ENCODE measurements at places on chromosomes 12 and 14.
A peak's percentile ranks its signal among the peaks of the same experiment; 100 is the strongest.

DNA sequence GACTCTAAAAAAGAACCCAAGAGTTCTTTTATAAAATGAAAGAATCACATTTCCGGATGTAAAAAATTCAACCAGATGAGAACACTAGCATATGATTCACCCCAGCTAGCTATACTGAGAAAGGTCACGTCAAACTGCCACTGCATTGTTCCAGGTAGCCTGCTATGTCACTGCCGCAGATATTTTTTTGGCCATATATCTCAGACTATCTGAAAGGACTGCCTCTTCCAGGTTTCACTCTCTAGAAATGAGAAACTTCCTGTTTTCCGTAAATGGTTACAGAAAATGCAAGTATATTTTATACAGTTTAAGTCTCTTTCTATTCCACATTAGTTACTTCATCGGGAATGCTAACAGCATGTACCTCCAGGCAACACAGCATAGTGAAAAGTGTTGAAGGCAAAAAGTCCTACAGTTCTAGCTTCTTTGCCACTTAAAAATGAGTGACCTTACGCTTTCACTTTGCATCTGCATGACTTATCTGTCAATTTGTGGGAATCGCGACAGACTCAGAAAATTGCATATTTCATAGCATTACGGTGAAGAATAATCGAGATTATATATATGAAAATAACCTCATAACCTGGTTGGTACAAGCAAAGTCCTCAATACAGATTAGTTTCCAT lies 105.2 kb downstream of the MED13L start:
- DNase-seq: no peak

DNA sequence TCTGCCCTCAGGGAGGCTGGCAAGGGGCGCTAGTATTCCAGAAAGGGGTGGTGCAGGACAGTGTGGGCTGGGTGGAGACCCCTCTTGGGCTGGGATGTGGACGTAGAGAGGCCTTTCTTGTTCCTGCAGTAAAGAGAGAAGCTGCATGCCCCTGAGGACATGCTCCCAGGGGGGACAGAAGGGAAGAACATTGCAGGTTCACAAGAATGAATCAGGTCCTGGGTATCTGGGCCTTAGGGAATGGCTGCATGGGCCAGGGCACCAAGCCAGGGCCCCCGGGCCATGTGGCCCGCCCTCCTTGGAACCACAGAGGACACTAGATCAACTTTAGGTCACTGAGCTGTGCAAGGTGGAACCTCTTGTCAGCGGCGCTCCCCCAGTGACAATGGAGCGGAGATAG lies 51.8 kb downstream of the ZNF664 start:
- DNase-seq: no peak

GRCh38 chr12:7129287-7129871 lies 690 bp upstream of the RBP5 start:
- no peak for DNase-seq

DNA sequence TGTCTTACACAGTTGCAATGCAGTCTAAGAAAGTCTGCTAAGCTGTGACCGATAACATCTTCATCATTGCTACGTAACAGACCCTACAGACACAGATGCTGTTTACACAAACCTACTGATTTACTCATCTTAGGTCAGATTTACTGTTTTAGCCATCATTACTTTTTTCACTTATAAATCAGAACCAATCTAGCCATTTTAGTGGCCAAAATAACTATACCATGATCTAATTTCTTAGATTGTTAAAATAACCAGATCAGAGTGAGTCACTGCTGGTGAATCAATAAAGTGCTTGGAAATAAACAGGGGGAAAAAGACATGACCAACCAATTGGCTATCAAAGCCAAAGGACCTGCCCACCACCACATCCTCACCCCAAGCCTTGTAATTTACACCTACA lies 57.0 kb upstream of the FOXN3 start:
- DNase-seq: no peak

DNA sequence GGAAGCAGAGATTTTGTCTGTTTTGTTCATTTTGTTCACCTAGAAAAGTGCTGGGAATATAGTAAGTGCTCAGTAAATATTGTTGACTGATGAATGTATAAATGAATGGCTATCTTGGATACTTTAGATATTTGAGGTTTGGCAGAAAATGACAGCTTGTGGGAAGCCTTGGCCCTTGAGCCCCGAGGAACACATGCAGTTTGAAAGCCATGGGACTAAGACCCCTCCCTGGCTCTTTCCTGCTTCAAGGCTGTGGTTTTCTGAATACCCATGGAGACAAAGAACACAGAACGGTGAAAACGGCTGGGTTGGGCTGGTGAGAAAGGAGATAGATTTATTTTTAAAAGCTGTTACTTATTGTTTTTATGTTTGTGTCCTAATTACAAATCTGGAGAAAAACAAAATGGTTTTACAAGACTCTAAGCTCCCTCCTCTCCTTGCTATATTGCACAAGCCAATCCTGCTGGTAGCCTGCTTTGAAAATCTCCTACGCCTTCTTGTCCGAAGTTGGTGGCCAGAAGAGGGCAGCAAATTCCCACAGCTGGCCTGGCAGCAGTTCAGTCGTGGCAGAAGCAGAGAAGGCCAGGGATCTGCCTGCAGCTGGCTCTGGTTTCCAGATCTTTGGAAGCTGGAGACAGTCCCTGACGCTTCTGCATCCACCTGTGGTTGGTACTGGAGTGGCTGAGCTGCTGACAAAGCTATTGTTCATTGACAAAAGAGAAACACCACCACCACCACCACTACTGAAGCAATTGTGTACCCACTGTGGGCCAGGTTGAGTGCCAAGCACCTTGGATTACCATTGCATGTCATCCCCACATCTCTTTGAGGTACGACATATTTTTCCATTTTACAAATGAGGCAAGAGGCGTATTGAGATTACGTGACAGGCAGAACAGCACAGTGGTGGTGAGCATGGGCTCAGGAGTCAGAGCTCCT lies 5.2 kb upstream of the KRT85 start:
- peak; percentile 79 for DNase-seq

DNA sequence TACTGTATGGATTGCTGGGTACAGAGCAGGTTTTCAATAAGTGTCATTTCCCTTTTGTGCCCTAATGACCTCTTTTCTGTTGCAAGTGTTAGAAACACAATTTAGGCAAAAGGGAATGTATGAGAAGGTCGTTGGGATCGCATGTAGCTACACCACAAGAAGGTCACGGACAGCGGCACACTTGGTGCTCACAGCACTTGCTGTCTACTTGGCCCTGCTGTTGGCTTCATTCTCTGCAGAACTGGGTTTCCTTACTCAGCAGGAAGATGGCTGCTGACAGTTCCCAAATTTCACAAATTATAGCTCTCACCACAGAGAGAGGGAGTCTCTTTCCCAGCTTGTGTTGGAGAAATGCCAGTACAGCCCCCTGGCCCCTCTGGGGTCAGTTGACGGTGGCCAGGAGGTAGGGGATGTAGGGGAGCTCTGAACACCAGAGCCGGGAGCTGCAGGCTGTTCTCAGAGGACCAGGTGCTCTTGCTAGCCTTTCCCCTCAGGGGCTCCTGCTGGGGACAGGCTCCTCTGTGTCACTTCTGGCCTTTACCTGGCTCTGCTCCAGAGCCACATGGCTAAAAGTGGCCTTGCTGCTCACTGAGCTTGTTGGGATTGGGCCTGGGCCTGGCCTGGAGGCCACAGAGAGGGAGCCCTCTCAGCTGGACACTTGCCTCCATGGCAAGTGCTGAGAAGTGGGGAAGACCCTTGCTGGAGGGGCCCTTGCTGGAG lies 50.9 kb upstream of the BCL7A start:
- no peak for DNase-seq

- DNase-seq: no peak
Observed at GRCh38 chr14:48874711-48875110, 711.5 kb downstream of the RPS29 start.

- no peak for DNase-seq
Observed at GRCh38 chr14:34874386-34875030, 652 bp downstream of the BAZ1A start.

DNA sequence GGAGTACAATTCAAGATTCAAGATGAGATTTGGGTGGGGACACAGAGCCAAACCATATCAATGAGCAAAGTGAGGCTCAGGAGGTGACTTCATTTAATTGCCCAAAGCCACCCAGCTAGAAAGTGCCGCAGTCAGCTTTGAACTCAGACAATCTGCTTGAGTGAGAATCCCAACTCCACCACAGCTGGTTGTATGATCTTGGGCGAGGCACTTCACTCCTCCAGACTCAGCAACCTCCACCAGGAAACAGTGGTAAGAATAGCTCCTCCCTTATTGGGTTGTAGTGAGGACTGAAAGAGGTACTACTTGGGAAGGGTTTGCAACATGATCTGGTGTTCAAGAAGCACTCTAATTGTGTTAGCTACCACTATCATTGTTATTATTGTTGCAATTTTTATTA lies 129.2 kb upstream of the RFLNA start:
- no peak for DNase-seq

DNA sequence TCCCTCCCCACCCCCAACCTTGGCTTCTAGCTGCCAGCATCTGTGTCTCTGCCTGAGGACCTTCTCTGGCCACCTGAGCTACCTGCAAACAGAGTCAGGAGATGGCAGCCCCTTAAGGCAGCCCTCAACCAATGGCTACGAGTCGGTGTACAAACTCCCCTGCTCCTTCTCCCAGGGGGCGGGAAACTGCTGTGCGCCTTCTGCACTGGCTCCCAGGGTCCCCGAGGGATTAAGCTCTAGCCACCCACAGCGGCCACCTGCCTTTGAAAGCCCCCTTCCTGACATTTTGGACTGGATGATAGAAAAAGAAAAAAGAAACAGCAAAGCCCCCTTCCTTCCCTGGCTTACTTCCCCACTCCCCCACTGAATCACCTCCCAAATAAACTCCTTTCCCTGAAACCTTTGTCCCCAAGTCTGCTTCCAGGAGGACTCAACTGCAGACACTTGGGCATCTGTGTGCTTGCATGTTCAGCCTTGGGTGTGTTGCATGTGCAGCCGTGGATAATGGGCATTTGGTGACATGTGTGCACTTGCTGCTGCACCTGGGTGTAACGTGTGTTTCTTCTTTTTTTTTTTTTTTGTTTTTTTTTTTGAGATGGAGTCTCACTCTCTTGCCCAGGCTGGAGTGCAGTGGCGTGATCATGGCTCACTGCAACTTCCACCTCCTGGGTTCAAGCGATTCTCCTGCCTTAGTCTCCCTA lies 6.0 kb downstream of the SDS start:
- DNase-seq: no peak

GRCh38 chr12:115129727-115130126 lies 445.8 kb upstream of the TBX3 start:
- DNase-seq: no peak

- DNase-seq: no peak
Observed at GRCh38 chr14:101196795-101197590, 293.5 kb upstream of the RTL1 start.

- DNase-seq: no peak
Observed at GRCh38 chr12:6824085-6824775, 2.6 kb downstream of the GPR162 start.

GRCh38 chr12:130702966-130703732 lies 12.9 kb downstream of the RIMBP2 start:
- DNase-seq: no peak

DNA sequence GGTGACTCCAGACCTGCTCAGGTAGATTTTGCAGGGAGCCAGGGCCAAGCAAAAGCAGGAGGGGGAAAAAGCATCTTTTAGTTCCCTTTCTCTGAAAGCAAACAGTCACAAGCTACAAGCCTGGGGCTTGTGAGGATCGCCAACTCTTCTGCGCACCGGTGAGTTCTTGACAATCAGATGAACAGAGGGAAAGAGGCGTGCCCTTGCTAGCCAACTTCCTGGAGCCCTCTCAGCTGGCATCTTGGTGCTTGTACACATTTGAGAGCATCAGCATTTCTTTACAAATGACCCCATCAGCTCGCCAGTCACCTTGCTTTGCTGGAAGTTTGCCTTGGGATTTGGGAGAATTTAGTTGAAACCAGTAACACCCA lies 55.5 kb downstream of the ZNF664 start:
- no peak for DNase-seq

DNA sequence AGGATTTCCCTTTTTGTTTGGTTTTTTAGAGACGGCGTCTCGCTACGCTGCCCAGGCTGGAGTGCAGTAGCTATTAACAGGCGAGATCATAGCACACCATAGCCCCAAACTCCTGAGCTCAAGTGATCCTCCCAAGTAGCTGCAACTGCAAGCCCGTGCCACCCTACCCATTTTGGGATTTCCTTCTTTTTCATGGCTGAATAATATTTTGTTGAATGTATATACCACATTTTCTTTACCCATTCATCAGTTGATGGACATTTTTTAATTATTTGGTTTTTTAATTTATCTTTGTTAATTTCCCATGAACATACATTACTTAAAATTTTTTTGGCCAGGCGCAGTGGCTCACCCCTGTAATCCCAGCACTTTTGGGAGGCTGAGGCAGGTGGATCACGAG lies 15.2 kb downstream of the PITPNM2 start:
- DNase-seq: no peak

DNA sequence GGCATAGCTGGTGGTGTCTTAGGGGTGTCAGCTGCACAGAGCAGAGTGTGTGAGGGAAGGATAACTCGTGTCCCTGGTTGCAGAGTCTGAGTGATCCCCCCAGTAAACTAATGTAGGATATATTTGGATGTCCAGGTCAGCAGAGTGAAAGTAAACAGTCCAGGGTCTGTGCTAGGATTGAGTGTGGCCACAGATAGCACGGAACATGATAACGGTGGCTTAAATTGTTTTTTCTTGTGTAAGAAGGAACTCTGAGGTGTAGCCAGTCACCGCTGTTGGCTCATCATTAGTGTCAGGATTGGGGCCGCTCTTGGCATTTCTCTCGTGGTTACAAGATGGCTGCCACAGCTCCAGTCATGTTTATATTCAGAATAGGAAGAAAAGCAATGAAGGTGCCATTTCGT lies 97.3 kb downstream of the DERA start:
- DNase-seq: no peak

DNA sequence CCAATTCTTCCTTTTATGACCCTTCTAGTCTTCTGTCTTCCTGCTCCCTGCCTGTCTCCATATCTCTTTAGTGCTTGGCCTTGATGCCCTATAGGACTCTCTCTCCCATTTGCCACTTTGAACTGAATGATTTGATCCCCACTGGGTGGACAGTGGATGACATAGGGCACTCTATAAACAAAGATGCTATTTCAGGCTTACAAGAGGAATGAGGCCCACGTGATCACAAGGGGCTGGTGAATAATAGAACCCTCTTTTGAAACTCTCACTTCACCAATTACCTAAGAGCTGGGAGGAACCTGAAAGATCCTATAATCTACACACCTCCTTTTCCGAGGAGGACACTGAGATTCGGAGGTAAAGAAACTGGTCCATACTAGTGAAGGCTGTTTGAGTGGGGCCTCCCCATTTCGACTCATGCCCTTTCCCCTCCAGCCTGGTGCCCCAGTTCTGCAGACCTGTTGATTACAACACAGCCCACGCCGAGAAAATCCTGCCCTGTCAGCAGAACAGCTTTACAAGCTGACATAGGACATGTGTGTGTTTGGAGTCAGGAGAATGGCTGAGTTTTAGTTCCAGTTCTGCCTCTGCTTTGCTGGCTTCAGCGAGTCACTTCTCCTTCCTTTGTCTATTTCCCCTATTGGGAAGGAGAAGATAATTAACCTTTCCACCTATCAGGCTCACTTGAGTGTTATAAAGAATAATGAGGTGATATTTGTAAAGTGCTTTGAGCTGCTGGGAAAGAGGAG lies 400.3 kb downstream of the ZFP36L1 start:
- no peak for DNase-seq
